ENCODE measurements at places on chromosomes 6 and 20.
A peak's percentile ranks its signal among the peaks of the same experiment; 100 is the strongest.

GRCh38 chr20:50679753-50680104, 11.6 kb downstream of the RIPOR3 start:
- DNase-seq = no peak

- no peak for DNase-seq
Measured at GRCh38 chr6:169342710-169343109, 89.1 kb upstream of the THBS2 start.

DNA sequence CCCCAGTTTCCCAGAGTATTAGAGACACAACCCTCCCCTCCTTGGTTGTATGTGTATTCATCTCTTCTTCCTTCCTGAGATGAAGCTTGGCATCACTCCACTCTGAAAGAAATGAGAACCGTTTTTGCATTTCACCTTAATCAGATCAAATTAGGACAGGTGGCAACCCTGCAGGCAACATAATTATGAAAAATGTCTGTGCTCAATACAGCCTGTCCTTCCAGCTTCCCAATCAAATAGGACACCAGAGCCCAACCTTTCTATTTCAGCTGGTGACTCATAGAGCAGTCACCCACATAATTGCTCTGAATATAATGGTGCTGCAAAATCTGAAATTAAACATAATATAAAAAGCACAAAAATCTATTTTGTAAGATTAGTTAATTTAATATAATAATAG, 310.2 kb upstream of the AGPAT4 start:
- DNase-seq = no peak

GRCh38 chr20:63321148-63321831, 28.3 kb downstream of the COL20A1 start:
- no peak for DNase-seq

DNA sequence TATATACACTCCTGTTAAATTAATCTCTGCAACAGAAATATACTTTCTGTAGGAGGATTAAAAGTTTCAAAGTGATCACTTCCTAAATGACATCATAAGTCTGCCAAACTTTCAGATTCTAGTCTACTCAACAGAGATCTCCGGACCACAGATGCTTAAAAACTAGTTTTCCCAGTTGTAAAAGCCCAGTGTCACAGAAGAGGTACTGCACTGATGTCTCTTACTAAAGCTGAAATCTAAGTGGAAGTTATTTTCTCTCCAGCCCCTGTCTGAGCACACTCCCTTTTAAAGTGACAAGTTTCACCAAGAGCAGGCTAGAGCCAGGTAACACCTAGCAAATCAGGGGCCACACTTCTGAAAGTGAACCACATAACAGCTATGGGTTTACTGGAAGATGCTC, 71.6 kb upstream of the DST start:
- no peak for DNase-seq

- DNase-seq = no peak
Measured at GRCh38 chr20:46341074-46342009, 33.0 kb upstream of the CDH22 start.

GRCh38 chr20:42082611-42083010, 464.4 kb upstream of the CHD6 start:
- DNase-seq = no peak

GRCh38 chr6:163718537-163718936, 304.0 kb downstream of the QKI start:
- DNase-seq = no peak

DNA sequence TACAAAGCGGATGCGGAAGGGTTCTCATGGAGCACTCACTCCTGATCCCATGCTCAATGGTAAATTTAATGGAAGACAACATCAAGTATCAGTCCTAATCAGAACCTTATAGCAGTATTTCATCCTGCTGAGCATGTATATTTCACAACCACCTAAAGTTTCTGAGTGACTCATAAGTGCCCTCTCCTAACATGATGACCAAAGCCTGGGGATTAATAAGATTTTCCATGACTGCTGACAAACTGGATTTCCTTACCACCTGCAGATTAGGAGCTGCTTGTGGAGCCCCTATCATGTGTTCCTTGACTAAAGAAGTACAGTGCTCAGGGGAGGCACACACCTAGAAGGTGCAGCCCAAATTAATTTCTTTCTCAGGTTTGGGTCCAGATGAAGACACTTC, 112.8 kb downstream of the INSM1 start:
- no peak for DNase-seq

GRCh38 chr20:38290829-38291814, 12.8 kb upstream of the BPI start:
- DNase-seq = no peak

DNA sequence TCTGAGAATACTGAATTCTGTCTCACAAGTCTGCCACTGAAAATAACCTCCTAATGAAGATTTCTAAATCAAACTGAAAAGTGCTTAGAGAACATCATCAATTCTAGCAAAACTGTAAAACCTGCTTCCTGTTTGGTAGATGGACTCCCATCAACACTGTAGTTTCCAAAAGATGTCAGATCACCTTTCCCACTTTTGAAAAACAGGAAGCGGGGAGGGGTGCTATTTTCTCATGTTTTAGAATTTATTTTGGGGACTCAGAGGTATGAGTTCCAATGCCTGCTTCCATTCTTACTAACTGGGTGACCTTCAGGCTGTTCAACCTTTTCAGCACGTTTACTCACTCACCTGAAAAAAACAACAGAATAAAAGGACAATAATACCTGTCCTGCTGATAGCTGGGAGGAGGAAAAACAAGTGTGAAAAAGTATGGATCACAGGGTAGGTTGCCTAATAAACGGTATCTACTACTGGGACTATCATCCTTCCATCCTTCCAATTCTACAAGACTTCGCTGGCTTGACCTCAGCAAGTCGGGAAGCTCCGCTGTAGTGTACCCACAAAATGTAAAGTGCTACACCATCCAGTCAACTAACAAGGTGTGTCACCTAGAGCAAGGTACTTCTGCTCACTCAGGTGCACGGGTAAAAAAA, 1.1 kb downstream of the ATP5F1E start:
- no peak for DNase-seq

DNA sequence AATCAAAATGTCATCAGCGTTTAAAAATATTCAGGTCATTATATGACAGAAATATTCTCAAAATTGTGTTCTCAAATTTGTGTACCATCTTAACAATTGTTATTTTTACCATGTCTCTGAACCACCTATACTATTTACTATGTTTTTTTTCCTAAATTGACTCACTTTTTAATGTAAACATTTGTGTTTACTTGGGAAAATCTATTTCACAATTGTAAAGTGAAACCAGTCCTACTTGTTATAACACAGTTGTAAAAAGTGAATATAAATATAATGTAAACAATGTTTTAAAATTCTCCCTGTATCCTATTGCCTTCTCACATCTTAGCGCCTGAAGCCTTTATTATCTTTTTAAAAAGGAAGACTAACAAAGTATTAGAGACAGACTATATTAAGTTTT, 83.5 kb downstream of the ADGRG6 start:
- DNase-seq = no peak

GRCh38 chr6:141914646-141915045, 218.1 kb upstream of the GJE1 start:
- no peak for DNase-seq

GRCh38 chr6:305371-306206, 13.3 kb downstream of the DUSP22 start:
- no peak for DNase-seq

- no peak for DNase-seq
Measured at GRCh38 chr6:48135323-48136084, 24.5 kb upstream of the PTCHD4 start.

- no peak for DNase-seq
Measured at GRCh38 chr6:3239110-3239830, 11.8 kb upstream of the TUBB2B start.

DNA sequence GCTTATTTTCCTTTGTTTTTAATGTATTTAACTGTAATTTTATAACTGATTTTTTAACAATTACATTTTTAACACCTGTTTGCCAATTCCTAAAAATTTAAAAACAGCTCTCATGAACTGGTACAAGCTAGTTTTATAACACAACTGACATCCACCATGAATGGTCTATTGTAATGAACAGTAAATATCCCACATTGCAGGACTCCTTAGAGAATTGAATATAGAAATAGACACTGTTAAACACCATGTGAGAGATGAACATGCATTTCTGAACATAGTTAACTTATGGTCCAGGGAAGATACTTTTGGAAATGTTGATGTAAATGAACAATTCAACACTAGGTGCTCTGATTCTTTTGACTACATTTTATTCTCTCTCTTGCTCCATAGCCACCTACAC, 195.1 kb upstream of the GMDS start:
- DNase-seq = no peak

GRCh38 chr6:37085198-37085597, 79.7 kb downstream of the FGD2 start:
- no peak for DNase-seq

- DNase-seq = peak; percentile 97
Measured at GRCh38 chr6:31356946-31357466, at the start of gene HLA-B. HLA-B (minus strand) TSS chr6:31357179; CDS start chr6:31357158, 21 bp downstream.

DNA sequence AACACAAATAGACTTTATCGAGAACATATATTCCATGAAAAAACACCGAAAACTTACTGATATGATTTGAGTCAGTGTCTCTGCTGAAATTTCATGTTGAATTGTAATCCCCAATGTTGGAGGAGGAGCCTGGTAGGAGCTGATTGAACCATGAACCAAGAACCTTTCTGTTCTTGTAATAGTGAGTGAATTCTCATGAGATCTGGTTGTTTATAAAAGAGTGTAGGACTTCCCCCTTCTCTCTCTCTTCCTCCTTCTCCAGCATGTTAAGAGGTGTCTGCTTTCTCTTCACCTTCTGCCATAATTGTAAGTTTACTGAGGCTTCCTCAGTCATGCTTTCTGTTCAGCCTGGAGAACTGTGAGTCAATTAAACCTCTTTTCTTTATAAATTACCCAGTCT, 1289.3 kb upstream of the CITED2 start:
- DNase-seq = no peak

GRCh38 chr6:38567436-38567835, 72.3 kb downstream of the BTBD9 start:
- no peak for DNase-seq

GRCh38 chr6:40492187-40492586, 95.0 kb downstream of the LRFN2 start:
- DNase-seq = no peak

Data from effector CD4-positive, alpha-beta T cell (primary cell).